T-helper 9 cell (primary cell): ENCODE measurements at places on chromosomes 2 and 18.
A peak's percentile ranks its signal among the peaks of the same experiment; 100 is the strongest.

DNA sequence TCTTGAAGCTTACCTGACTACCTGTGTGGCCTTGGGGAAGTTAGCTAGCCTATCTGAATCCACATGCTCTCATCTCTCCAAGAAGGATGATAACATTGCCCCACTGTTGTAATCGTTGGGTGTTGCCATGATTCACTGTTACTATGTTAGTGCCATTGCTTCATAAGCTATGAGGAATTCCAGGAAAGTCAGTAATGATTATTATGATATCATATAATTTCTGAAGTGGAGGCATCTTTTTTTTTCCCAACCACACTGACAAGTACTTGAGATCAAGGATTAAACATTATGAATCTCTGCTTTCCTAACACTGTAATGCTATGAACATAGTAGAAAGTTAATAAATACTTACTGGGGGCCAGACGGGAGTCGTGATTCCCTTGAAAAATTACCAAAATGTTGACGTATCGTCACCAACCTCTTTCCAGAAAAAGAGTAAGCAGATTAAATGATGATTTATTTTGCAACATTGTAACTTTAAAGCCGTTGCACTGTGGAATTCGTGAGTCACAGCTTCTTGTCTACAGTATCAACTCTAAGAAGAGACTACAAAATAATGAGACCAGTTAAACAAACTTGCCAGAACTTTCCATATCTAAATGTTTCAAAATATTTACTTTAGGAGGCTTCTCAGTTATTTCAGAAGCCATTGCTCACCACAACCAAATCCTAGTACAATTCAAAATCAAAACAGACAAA is 459.9 kb downstream of the PIK3C3 start:
- DNase-seq: no peak

GRCh38 chr2:44549099-44549471 is 187.3 kb downstream of the CAMKMT start:
- no peak for DNase-seq

GRCh38 chr2:97645695-97646629 is at the start of gene COX5B:
Gene COX5B (plus strand): TSS chr2:97646062. CDS start chr2:97646087, 25 bp downstream.
- DNase-seq: peak; percentile 97

- no peak for DNase-seq
Observed at GRCh38 chr2:172811027-172811426, 75.4 kb downstream of the RAPGEF4 start.

- DNase-seq: no peak
Observed at GRCh38 chr2:240997141-240997855, 1.1 kb upstream of the SNED1 start.

DNA sequence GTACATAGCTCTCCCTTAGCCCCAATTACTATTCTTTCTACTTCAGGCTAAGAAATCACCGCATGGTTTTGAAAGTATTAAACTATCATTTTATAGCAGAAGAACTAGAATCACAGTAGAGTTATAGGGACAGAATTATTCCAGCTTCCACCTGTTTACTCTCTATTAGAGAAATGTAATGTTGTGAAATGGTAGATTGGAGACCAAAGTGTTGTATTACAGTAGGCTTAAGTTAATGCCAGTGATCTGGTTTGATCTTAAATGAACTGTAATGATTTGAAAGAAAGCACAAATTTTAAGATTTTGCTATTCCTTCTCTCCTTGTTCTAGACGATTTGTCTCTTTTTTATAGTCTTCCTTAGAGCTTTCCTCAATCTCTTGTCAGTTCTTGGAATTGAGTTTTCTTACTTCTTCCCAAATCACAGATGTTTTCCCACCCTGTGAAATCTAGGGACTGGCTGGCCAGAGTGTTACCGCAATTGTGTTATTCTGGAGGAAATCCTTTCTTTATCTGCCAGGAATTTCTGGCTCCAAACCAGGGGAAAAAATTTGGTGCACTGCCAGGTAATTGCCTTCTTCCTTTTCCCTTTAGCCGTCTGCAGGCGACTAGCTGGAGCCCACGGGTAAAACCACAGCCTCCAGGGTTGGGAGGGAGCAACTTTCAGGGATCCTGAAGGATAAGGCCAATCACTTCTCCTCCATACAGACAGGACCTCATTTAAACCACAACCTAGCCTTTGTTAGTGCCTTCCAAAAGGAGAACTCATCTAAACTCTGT is 51.7 kb downstream of the NOP58 start:
- no peak for DNase-seq

DNA sequence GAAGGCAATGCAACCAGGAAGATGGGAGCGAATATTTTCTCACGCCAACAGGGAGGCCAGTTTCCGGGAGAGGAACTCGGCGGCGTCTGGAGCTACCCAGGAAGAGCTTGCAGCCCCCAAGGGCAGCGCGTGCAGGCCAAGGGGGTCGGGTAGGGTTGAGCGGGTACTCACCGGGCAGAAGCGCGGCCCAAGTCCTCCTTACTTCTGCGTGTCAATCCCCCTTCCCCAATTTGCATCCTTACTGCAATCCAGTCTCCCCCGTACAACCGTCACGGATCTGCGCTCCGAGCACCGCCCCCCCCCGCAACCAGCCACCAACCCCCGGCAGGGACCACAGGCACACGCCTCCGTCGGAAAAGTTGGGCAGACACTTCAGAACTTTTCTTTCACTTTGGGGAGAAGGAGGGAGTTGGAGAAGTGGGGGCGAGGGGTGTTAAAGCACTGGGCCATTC is 1.3 kb downstream of the ATP8B1 start:
- no peak for DNase-seq

GRCh38 chr2:232521959-232522622 is 1.9 kb downstream of the PRSS56 start:
- DNase-seq: peak; percentile 74

GRCh38 chr2:49934481-49934880 is 780.2 kb upstream of the FSHR start:
- DNase-seq: no peak

- no peak for DNase-seq
Observed at GRCh38 chr2:173401716-173402326, 47.1 kb downstream of the CDCA7 start.

GRCh38 chr2:217166241-217166850 is 306.5 kb upstream of the TNP1 start:
- no peak for DNase-seq

DNA sequence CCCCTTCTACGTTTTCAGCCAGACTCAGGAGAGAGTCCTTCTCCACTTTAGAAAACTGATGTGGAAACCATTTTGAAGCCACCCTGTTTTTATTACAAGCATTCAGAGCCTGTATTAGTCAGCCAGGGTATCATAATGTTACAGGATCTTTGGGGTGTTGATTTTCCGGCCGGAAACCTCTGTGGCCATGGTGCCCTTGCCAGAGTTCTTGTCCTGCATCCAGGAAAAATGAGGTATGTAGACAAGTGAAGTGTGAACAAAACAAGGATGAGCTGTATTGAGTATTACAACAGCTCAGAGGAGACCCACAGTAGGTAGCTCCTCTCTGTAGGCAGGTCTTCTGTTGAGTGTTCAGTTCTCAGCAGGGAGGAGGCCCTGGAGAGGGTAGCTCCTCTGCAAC is 241.0 kb upstream of the COPS8 start:
- no peak for DNase-seq

DNA sequence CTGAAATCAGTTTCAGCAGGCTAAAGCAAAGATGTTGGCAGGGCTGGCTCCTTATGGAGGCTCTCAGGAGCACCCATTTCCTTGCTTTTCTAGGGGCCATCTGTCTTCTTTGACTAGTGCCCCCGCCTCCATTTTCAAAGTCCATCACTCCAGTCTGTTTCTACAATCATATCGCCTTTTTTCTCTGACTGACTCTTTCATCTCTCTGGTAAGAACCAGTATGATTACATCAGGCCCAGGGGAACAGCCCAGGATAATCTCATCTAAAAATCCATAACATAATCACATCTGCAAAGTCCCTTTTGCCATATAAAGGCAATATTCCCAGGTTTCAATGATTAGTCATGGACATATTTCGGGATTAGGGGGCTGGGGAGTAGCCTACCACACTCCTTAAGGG is 57.0 kb downstream of the CUL3 start:
- no peak for DNase-seq

- no peak for DNase-seq
Observed at GRCh38 chr2:94872676-94873361, 1.6 kb downstream of the TEKT4 start.

DNA sequence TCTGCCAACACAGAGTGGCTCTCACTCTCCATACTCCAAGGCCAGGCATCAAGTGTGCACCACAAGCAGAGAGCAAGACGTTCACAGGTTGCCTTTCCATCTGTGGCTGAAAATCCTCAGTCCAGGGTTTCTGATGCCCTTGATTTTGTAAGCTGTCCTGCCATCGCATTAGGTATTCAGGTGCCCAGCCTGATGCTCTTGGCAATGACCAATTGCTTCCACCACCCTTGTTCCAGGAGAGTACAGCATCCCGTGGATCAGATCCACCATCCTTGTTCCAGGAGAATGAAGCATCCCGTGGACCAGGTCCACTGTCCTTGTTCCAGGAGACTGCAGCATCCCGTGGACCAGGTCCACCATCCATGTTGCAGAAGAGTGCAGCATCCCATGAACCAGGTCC is 133.4 kb upstream of the GPC1 start:
- DNase-seq: no peak

- no peak for DNase-seq
Observed at GRCh38 chr2:218067523-218067922, 1.5 kb upstream of the RUFY4 start.

- DNase-seq: no peak
Observed at GRCh38 chr18:24763765-24764513, 303.5 kb downstream of the HRH4 start.
